Activated CD4-positive, alpha-beta T cell treated with anti-CD3 and anti-CD28 coated beads for 4 hours (primary cell): ENCODE measurements at places on chromosomes 2 and 18.

- DNase-seq: no peak
These were observed 220.3 kb downstream of the C1D start for GRCh38 chr2:67842375-67842959.

- no peak for DNase-seq
These were observed 159.2 kb upstream of the THUMPD2 start for GRCh38 chr2:39938035-39938835.

DNA sequence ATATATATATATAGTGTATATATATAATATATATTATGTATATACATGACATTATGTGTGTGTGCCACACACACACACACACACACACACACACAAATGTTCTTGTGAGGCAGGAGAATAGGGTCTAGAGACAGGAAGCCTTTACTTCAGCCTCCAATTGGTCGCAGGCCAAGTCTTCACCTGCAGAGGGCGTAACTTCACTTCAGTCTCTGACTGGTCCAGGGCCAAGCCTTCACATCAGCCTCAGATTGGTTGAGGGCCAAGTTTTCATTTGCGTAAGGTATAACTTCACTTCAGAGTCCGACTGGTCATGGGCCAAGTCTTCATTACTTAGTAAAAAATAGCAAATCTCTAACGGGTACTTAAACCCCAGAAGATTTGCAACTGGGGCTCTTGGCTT, 13.2 kb upstream of the SS18 start:
- no peak for DNase-seq

GRCh38 chr2:144128130-144128746, 391.7 kb downstream of the ZEB2 start:
- no peak for DNase-seq

- DNase-seq: no peak
These were observed 630.9 kb downstream of the NYAP2 start for GRCh38 chr2:226030369-226030768.

DNA sequence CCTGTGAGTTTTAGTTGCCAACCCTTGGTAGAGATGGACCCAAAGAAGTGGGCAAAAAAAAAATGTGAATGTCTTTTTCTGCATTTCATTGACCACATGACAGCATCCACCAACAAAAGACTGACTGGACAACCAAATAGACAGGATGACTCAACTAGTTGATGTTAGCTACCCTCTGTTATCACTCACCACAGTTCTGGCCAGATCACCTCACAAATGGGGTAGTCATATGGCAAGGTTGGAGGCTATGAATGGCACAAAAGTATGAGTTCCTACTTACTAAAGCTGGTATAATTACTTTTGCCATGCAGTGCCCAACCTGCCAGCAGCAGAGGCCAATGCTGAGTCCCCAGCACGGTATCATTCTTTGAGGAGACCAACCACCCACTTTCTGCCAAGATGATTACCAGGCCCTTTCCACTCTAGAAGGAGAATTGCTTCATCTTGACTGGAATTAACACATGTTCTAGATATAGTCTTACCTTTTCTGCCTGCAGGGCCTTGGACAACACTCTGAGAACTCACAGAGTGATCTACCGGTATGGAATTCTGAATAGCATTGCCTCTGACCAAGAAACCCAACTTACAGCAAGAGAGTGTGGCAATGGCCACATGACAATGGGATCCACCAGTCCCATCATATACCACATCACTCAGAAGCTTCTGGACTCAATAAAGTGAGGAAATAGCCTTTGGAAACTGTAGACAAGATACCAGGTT, 20.1 kb upstream of the TCF7L1 start:
- DNase-seq: no peak

DNA sequence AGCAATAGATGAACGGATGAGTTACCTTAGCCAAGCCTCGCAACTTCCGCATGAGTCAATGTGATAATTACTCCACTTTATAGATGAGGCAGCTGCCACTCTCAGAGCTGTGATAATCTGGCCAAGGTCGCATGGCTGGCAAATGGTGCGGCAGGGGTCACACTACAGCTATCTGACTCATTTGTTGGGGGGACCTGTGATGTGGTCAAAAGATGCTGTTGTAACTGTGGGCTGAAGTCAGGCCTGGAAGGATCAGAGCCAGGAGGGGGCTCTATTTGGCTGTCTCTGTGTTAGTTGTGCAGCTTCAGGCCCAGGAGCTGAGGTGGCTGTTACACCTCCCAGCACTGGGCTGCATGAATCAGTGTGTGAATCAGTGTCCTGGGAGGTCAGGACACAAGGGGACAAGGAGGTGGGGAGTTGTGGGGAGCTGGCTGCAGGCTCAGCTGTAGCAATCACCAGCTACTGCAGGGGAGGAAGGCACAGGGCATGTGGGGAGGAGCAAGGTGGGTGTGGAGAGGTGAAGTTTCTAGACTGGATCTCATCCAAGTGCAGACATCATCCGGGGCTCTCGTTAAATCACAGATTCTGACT, 33.1 kb downstream of the NGEF start:
- DNase-seq: no peak

- DNase-seq: no peak
These were observed 979.5 kb upstream of the CELF4 start for GRCh38 chr18:38545071-38545470.

DNA sequence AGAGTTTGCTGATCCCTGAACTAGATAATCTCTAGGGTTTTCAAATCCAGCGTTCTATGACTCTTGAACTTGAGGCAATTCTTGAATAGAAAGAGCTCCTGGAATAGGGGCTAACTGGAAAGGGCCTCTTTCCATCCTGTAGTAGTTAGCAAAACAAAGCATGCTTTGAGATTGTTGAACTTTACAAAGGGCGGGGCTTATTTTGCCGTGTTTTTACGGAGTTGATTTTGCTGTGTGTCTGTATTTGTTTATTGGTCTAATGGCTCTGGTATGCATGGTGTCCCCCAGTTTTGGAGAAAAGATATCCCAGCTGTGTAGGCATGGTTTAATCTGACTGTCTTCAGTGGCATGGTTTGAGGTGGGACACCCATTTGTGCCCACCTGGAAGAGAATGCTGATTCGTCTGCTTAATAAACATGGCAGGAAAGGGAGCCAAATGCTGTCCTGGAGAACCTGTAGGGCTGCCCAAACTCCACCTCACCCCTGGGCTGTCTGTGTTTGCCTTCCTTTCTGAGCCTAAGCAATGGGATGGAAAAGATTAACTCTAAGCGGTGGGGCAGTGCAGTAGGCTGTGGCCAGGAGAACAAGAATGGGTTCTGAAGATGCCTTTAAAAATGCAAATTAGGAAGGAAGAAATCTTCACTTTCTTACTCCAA, 74.1 kb upstream of the FOSL2 start:
- no peak for DNase-seq

GRCh38 chr2:115610888-115611287, 1168.4 kb downstream of the DPP10 start:
- no peak for DNase-seq

DNA sequence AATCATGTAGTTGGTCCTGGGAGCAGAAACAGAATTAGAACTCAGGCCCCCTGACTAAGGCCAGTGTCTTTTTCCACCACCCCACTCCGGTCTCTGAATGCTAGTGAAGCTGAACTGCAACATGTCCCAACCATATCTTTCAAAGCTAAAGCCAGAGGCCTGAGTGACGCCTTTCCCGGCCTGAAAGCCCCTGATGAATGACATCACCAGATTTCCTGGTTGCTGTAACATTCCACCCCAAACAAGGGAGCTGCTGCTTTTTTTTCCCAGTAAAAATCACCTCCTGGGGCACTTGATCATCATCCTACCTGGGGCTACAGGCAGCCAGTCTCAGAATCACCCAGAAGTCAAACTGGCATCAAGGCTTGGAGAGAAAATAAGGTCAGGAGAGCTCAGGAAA, 162.7 kb downstream of the ARL4C start:
- no peak for DNase-seq

GRCh38 chr2:112912403-112912802, 1.4 kb downstream of the IL37 start:
- DNase-seq: no peak

DNA sequence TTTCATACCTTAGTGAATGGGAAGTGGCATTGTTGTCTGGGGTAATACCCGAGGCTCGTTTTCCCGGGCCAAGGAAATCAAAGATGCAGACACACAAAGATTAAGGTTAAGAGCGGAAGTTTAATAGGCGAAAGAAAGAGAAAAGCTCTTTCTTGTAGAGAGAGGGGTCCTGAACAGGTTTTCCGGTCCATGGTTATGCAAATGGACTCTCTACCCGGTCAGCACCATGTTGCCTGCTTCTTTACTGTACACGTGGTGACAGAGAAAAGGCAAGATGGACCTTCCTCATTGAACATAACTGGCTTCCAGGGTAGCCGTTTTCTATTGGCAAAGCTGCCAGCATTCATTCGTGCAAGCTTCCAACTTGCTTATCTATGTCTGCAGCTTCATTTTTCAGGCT, 2063.5 kb downstream of the SUCLG1 start:
- no peak for DNase-seq

DNA sequence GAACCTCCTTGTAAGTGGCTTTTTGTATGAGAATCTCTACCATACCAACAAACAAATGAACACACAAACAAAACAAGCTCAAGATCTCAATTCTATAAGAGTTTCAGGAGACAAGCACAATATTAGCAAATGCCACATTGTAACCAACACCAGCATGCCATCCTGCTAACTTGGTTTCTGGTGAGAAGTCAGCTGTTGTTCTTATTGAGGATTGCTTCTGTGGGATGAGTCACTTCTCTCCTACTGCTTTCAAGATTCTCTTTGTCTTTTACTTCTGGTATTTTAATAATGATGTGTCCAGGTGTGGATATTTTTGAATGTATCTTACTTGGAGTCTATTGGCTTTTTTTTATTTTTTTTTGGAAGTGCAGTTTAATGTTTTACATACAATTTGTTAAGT, 131.7 kb downstream of the BCL2L11 start:
- no peak for DNase-seq

DNA sequence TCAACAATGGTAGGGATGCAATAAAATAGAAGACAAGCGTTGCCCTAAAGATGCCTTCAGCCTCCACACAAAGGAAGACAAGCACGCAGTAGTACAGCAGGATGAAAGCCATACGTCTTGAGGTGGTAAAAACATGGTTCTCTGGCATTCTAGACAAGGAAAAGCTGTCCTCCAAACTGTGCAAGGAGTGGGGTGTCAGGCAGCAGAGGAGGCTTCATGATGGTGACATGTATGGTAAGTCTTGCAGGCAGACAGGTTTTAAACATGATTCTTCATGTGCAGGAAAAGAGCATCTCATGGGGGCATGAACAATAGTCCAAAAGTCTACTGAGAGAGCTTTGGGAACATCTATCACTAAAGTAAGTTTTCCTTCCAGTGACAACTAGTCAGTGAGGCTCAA, 241.8 kb downstream of the STK39 start:
- no peak for DNase-seq
